NCI-H2171 (cell line): ENCODE measurements at places on chromosomes 5 and 9.
A peak's percentile ranks its signal among the peaks of the same experiment; 100 is the strongest.

GRCh38 chr5:62043289-62044280 is 262.4 kb upstream of the KIF2A start:
- DNase-seq = no peak

- DNase-seq = no peak
Observed at GRCh38 chr5:104650313-104651055, 1087.9 kb upstream of the NUDT12 start.

DNA sequence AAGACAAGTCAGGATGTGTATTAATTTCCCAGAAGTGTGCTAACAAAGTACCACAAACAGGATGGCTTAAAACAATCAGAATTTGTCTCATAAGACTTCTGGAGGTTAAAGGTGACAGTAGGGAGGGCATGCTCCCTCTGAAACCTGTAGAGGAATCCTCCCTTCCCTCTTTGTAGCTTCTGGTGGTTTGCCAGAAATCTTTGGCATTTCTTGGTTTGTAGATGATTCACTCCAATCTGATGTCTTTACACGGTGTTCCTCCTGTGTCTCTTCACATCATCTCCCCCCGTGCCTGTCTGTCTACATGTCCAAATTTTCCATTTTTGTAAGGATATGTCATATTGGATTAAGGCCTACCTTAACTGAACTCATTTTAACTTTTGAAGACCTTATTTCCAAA is 471.5 kb downstream of the ZNF608 start:
- no peak for DNase-seq

DNA sequence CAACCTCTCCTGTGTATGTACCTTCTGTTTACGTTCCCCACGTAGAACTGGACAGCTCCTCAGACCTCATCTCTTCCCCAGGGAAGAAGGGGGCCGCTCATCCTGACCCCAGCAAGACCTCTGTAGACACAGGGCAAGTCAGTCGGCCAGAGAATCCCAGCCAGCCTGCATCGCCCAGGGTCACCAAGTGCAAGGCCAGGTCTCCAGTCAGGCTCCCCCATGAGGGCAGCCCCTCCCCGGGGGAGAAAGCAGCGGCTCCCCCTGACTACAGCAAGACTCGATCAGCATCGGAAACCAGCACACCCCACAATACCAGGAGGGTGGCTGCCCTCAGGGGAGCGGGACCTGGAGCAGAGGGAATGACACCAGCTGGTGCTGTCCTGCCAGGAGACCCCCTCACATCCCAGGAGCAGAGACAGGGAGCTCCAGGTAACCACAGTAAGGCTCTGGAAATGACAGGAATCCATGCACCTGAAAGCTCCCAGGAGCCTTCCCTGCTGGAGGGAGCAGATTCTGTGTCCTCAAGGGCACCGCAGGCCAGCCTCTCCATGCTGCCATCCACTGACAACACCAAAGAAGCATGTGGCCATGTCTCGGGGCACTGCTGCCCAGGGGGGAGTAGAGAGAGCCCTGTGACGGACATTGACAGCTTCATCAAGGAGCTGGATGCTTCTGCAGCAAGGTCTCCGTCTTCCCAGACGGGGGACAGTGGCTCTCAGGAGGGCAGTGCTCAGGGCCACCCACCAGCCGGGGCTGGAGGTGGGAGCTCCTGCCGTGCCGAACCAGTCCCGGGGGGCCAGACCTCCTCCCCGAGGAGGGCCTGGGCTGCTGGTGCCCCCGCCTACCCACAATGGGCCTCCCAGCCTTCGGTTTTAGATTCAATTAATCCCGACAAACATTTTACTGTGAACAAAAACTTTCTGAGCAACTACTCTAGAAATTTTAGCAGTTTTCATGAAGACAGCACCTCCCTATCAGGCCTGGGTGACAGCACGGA is 86.7 kb downstream of the GOLPH3 start:
- DNase-seq = no peak

GRCh38 chr5:140106101-140106500 is 7.8 kb upstream of the PURA start:
- DNase-seq = no peak

DNA sequence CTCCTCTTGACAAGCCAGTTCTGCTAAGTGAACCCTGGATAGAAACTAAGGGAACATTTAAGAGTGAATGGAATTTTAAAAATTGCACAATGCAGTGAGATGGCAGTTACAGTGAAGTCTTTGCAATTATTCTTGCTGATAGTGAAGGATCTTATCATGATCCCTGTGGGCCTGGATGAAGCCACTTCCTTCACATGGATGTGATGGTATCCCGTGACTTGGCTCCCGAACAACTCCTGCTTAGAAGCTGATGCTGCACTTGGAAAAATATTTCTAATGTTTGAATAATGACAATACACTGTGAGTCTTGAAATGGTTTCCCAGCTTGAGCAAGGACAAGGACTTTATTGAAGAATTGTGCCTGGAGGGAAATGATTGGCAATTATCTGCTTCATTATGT is 49.2 kb upstream of the NTRK2 start:
- no peak for DNase-seq

GRCh38 chr5:90141984-90142383 is 267.6 kb downstream of the CETN3 start:
- DNase-seq = no peak

- peak; percentile 99 for DNase-seq
Observed at GRCh38 chr9:137195525-137196220, 4.9 kb downstream of the TPRN start.

DNA sequence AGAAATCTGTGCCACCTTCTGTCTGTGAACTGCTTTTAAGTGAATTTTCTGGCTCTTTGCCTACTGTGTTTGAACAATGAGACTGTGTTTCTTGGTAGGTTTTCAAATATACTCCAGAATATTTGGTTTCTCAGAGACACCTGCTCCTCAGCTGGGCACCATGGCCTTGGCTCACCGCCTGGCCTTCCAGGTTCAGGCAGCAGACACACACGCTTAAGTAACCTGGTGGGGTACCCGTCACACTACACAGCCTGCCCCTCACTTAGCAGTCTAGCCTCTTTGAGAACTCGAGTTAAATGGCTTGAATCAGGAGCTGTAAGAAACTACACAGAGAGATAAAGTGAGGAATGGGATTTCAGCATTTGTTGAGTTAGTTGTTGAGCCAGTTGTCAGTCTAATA is 530.5 kb downstream of the MTRR start:
- DNase-seq = peak; percentile 59

- no peak for DNase-seq
Observed at GRCh38 chr5:116032094-116032517, at the start of gene ARL14EPL. TSS of gene ARL14EPL (plus strand) at chr5:116032472. CDS start at chr5:116051466, 18,994 bp downstream.

- no peak for DNase-seq
Observed at GRCh38 chr5:172005708-172006320, 624 bp downstream of the FBXW11 start.

GRCh38 chr5:155259648-155260047 is 246.1 kb downstream of the KIF4B start:
- no peak for DNase-seq

DNA sequence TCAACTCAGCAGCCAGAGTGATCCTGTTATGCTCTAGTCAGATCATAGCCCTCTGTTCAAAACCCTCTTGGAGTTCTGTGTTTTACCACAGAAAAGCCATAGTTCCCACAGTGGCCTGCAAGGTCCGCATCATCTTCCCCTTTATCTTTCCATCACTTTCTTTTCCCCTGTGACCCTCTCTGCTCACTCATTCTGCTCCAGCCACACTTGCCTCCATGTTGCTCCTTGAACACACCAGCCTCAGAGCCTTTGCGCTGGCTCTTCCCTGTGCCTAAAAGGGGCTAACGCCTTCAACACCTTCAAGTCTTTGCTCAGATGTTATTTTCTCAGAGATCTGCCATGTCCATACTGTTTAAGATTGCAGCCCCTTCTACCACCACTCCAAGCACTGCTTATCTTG is 26.3 kb downstream of the CSF2 start:
- DNase-seq = no peak

GRCh38 chr5:141504216-141504615 is 15.3 kb downstream of the PCDHGC5 start:
- no peak for DNase-seq

- DNase-seq = no peak
Observed at GRCh38 chr5:34037726-34038125, 5.3 kb downstream of the C1QTNF3 start.

GRCh38 chr9:113966394-113966793 is 90.3 kb downstream of the ZNF618 start:
- no peak for DNase-seq

DNA sequence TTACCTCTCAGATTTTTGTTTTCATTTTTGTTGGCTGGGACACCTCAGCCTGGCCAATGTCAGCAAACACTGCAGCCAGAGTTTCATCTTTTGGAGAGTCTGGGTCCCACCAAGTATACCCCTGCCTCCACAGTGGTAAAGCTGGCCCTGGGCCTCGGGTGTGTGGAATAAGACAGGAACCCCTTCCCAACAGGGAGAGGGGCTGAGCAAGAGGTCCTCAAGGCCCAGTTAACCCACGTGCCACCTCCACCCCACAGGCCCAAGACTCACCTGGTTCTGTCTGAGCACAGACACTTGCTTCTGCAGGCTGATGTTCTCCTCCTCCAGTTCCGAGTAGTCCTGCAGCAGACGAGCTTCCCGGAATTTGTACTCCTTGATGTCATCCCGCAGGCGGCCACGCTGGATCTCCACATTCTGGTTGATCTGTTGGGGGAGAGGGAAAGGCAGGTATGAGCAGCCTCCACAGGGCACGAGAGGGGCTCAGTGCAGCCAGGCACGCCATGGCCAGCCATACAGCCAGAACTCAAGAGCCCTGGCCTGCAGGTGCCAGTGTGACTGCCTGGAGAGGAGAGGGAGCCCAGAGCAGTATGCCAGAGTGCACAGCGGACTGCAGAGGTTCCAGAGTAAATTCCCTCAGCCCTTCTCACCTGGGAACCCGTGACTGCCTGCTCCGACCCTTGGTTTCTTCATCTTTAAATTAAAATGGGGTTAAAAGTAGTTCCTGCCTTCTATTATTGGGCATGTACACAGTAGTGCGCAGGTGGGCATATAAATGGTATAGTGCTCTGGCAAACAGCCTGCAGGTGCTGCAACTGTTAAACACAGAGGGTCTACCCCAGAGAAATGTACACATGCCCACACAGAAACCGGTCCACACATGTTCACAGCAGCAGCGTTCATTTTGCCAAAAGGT is 42.0 kb downstream of the BICD2 start:
- no peak for DNase-seq

DNA sequence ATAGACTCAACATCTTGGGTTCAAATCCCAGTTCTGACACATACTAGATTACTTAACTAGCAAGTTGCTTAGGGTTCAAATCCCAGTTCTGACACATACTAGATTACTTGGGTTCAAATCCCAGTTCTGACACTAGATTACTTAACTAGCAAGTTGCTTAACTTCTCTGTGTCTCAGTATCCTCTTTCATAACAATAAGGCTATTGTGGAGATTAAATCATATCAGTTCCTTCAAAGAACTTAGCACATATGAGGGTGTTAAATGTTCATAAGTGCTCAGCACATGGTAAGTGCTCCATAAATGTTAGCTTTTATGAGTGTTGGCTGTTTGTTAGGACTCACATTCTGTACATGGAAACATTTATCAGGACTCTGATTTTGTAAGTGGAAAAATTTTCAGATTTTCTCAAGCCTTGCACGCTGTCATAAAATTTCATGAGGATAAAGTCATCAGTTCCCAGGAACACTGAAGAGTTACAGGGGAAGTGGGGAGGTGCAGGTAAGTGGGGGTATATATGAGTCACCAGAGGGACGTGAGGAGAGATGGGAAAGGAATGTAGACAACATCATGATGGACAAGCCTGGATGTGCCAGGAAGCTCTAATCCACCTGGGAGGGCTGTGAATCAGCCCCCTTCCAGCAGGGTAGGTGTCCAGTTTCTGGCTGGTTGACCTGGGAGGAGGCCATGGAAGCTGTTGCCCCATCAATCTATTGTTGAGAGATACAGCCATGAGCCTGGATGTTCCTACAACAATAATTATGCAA is 532.2 kb upstream of the WWC1 start:
- no peak for DNase-seq

GRCh38 chr9:88370346-88370745 is 17.9 kb upstream of the SPIN1 start:
- DNase-seq = no peak

GRCh38 chr9:123470121-123470782 is 114.3 kb downstream of the CRB2 start:
- DNase-seq = no peak

- DNase-seq = no peak
Observed at GRCh38 chr9:113798062-113799030, 77.8 kb upstream of the ZNF618 start.

GRCh38 chr5:147483188-147483790 is 26.6 kb downstream of the DPYSL3 start:
- DNase-seq = no peak

GRCh38 chr5:153365547-153365946 is 124.9 kb upstream of the GRIA1 start:
- no peak for DNase-seq

- DNase-seq = no peak
Observed at GRCh38 chr9:83431101-83432060, 106.8 kb downstream of the FRMD3 start.

DNA sequence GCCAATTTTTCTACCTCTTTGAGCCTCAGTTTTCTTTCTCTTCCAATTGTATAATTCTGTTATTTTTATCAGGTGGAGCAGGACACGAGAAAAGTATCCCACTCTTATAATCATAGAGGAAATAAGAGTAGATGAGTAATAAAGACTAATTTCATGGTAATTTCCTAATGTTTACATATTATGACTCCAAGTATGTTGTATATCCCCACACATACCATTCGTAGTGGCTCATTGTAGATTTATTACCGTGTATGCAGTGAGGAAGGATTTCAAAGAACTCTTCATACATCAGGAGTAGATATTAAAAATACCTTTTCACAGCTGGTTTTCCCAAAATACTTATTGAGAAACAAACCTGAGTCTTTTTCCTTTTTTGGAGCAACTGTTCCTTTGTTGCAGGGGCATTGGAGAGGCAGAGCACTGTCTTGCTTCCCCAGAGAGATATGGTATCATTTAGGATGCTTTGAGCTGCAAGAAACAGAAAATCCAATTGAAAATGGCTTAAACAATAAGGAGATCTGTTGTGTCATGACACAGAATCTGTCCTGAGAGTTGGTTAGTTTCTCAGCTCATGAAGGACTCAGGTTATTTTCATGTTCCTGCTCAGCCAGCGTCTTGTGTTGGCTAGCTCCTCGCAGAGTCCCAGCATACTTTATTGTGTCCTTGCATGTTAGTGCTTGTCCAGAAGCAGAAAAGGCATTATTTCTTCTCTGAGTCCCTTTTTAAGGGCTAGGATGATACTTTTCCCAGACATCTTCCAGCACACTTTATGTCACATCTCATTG is 291.2 kb downstream of the ARHGAP26 start:
- no peak for DNase-seq
